BJ (cell line): ENCODE measurements at places on chromosomes 1 and 21. TPM values are rescaled to one million over a fixed set of nuclear protein-coding genes. Genes with fewer than 3 reads are reported as not detected.

DNA sequence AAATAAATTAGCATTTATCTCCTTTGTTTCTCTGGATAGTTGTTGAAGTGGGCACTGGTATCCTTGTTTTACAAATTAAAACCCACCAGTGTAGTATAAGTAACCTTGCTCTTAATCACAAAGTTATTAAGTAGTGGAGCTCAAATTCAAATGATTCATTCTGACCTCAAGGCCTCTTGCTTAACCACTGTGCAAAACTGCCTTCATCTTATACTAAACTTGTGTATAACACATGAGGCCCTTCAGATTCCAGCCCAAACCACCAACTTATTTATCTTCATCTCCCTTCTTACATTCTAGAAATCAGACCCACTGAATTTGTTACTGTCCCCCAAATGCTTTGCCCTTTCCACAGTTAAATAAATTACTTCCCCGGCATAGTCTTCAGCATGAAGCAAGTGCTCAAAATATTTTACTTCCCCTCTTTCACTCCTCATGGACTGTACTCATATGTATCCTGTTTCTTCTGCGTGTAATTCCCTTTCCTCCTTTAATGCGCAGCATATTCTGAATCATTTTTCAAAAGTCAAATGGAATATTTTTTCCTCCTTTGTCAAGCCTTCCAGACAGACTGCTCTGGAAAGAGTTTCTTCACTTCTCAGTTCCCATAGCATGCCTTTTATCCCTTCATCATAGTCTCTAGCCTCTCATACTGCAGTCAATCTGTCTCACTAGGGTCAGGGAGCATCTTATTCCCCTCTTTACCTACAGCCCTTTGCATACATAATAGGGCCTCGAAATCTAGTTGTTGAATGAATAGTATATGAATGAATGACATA lies 19.0 kb upstream of the DNASE2B start:
- peak; percentile 39 for DNase-seq

DNA sequence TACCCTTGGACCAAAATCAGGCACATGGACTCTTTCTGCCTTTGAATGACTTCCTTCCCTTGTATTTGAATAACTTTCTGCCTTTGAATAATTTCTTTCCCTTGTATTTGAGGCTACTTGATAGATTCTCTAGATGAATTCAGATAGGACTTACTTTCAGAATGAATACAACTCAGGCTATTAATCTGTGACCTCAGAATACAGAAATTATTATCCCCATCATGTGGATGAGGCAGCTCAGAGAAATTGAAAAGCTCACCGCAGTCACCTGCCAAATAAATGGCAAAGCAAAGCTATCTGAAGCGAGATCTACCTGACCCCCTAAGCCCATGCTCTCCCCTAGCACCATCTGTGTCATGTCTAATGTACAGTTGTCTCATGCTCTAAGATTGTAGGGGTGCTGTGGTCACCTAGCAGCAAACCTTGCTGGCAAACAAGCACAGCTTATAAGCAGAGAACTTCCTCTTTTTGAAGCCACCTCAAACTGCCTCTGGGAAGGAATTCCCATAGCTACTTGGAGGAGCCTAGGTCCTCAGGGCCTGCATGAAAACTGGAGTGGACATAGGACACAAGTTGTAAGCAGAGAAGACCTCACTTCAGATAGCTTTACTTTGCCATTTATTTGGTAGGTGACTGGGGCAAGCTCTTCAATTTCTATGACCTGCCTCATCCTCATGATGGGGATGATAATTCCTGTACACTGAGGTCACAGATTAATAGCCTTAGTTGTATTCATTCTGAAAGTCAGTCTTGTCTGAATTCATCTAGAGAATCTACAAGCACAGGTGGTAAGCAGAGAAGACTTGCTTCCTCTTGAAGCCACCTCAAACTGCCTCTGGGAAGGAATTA lies 66.1 kb downstream of the FASLG start:
- DNase-seq: no peak

DNA sequence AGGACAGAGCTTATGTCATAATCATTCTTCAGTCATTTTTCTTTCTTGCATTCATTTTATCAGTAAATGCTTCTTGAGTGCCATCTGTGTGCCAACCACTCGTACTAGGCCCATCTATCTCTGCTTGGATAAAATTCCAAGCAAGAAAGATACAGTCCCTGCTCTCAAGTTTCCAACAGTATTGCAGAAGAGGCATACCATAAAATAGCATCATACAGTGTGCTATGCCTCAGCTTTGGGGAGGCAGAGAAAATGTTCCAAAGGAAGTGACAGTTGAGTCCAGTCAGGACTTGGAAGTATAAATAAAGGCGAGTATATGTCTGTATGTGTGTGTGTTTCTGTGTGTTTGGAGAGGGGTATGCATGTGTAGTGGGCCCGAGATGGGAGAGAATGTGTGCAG lies 113.4 kb upstream of the HOOK1 start:
- DNase-seq: no peak

- no peak for DNase-seq
Measured at GRCh38 chr1:98059620-98060019, 138.8 kb upstream of the DPYD start.

Gene FAM163A
- polyA plus RNA-seq: not detected in 2 replicates

Gene KLHDC9
- polyA plus RNA-seq: 3.9 and 5.8 TPM in 2 replicates
